Calu3 (cell line): ENCODE measurements at places on chromosomes 1 and 21. TPM values are rescaled to one million over a fixed set of nuclear protein-coding genes. Genes with fewer than 3 reads are reported as not detected.

DNA sequence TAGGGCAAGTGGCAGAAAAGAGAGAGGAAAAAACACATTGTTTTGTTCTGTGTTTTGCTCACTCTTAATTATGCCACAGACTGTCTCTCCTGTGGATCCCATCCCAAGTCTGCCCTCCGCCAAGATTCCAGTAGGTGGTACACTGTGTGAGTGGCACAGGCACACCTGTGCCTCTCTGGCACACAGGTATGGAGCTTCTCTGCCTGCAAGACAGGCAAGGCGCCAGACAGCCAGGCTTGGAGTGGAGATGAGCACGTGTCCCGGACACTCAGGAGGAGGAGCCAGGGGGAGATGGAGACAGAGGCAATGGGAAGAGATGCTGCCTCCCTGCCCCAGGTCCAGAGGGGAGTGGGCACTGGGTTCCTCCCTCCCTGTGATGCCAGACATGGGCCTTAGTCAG is 6.5 kb upstream of the GRIK3 start:
- no peak for DNase-seq

GRCh38 chr1:234281826-234282489 is 91.3 kb upstream of the COA6 start:
- DNase-seq, result no peak

GRCh38 chr1:156816561-156817328 is at the start of gene SH2D2A:
SH2D2A (minus strand) TSS chr1:156816848; CDS start chr1:156816708, 140 bp downstream.
- DNase-seq, result no peak

GRCh38 chr21:14382486-14382834 is 486 bp downstream of the HSPA13 start:
- peak; percentile 3 for DNase-seq

Gene PIK3C2B
- 24.4 and 33.9 TPM in 2 replicates for total RNA-seq

Gene LCA5L
- 1.7 and 2.0 TPM in 2 replicates for total RNA-seq

Gene UTS2
- not detected in 2 replicates for total RNA-seq

DNA sequence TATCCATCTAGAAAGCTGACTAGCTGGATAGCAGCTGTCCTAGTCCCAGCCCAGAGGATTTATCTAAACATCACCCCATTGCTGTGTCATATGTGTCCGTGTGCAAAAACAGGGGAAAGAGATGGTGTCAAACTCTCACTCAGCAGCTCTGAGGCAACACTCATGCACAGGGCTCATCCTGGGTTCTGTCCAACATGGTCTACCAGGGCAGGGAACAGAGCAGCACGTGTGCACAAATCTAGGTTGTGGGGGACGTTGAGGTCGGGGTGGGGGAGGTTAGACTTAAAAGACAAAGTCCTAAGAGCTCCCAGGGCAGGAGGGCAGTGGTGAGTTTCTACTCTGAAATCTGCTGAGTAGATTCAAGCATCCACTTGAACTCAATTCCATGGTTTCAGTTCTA is 16.2 kb downstream of the PI4KB start:
- DNase-seq, result no peak

DNA sequence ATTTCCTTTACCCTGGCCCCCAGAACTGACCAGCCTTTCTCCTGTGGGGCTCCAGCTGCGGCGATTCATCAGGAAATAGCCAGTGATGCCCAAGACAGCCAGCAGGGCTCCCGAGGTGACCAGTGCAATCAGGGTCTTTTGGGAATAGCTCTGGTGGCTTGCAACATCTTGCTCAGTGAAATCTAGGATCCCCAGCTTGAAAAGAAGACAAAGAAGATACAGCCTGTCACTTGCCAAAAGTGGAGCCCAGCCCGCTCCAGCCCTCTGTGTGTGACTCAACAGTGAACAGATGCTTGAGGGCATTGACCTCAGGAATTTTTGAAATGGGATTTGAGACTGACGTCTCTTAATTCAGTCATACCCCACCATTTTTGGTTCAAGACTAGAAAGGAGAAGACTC is 22.3 kb downstream of the CD34 start:
- DNase-seq, result no peak

Gene TAS1R1
- not detected in 2 replicates for total RNA-seq

Gene KMO
- total RNA-seq, result 0.85 TPM in 1 of 2 replicates, not detected in the other

Gene EPS8L3
- 46.6 and 68.6 TPM in 2 replicates for total RNA-seq

- no peak for DNase-seq
These were observed 38.5 kb upstream of the TDRD10 start for GRCh38 chr1:154463512-154463990.

DNA sequence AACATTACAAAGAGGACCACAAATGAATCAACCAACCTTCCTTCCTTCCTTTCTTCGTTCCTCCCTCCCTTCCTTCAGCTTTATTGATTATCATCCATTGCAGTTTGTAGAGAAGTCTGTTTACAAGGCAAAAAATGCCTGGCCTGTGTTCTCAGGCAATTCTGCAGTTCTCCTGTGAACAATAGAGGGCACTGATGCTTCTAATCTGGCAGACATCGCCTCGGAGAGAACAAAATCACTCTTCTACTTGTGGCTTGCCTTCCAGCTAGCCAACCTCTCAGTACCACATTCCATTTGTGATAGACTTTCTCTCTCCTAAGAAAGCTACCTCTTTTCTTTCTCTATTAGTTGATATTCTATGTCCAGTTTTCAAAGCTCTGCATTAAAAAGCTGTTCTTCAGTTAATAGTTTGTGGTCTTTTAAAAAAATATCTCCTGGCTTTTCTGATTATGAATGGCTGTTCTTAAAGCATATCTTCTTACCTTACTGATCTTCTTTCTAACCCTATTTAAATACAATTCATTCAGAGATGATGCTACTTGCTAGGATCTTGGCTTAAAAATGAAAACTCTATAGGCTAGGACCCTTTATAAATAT is 26.9 kb upstream of the ESRRG start:
- DNase-seq, result peak; percentile 29

- DNase-seq, result no peak
These were observed 17.8 kb upstream of the SLAMF1 start for GRCh38 chr1:160664573-160665051.

- no peak for DNase-seq
These were observed 194.6 kb downstream of the GREM2 start for GRCh38 chr1:240417317-240417716.

DNA sequence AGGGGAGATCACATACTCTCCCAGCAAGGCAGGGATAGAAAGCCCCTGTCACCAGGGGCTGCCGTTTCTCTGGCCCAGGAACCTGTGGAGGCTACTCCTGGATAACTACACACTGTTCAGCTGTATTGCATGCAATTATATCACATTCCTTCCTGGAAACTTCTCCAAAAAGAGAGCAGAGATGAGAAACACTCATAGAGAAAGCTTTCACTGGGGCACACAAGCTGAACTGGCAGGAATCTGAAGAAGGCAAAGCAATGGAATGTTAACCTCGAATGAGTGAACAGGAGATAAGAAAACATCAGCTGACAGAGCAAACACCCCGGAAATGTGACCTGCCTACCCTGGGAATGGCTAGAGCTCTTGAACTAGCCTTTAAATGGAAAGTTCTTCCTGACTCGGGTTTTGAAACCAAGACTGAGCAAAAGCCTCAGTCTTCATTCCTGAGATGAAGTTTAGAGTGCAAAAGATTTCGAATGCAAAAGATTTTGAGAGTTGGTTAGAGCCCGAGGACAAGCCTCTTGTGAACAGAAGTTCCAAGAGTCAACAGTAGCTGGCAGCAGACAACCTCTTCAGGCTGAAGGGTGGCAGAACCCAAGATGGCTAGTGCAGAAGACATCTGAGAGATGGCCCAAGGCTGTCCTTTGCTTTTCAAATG is 32.3 kb downstream of the CCN1 start:
- DNase-seq, result peak; percentile 58

DNA sequence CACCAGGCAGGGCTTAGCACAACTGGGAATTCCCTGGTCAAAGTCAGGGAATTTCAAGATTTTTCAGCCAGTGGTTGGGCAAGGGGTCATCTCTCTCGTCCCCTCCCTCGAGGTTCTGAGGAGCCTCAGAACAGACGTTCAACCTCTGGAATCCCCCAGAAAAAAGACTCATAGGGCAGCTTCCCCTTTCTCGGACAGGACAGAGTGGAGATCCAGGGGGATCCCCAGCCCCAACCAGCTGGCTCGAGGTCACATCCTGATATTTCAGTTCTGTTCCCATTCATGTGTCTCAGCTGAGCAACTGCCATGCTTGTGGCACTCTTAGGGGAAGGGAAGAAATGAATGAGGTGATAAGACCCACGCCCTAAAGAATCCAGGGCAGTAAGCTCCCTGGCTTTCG is 4.9 kb upstream of the LAD1 start:
- no peak for DNase-seq

DNA sequence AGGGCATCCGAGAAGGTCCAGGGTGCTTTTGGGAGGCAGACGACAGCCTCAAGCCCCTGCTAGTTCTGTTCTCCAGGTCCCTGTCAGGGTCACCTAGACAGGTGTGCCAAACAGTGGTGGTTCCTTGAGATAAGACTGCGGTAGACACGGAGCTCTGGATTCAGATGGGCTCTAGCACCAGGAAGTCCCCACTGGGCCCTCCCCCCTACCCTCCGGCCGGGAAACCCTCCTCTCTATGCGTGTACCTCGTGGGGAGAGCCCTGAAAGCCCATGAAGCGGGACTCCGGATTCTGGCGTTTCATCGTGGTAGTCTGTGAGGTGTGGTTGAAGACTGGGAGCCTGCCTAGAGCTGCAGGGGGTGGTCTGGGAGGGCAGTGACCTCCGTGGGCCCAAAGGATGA is 2.1 kb upstream of the KCNA2 start:
- no peak for DNase-seq

Gene PGLYRP4
- total RNA-seq, result 0.38 TPM in 1 of 2 replicates, not detected in the other

DNA sequence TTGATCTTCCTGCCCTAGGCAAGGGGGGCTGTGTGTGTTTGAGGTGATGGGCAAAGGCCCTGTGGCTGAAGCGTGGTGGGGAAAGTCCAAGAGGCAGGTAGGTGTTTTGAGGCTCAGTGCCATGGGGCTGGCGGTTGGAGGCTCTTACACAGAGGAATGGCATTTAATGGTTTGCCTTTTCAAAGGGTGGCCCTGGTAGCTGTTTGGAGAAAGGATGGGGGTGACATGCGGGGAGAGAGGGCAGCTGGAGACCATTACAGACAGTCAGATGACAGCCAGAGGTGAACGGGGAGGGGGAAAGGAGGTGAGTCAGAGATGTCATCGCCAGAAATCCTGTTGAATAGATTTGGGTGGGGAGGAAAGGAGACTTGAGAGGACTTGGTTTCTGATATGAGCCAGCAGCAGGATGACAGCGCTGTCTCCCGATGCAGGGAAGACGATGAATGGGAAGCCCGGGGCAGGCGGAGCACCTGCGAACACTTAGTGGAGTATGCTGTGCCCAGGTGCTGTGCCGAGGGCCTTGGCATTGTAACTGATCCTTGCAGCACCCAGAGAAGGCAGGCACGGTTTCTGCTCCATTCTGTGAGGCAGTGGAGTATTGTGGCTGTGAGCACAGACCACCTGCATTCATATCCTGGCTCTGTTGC is 56.3 kb downstream of the MAN1C1 start:
- no peak for DNase-seq

GRCh38 chr1:151858886-151859665 is 5.6 kb upstream of the THEM5 start:
- DNase-seq, result no peak

DNA sequence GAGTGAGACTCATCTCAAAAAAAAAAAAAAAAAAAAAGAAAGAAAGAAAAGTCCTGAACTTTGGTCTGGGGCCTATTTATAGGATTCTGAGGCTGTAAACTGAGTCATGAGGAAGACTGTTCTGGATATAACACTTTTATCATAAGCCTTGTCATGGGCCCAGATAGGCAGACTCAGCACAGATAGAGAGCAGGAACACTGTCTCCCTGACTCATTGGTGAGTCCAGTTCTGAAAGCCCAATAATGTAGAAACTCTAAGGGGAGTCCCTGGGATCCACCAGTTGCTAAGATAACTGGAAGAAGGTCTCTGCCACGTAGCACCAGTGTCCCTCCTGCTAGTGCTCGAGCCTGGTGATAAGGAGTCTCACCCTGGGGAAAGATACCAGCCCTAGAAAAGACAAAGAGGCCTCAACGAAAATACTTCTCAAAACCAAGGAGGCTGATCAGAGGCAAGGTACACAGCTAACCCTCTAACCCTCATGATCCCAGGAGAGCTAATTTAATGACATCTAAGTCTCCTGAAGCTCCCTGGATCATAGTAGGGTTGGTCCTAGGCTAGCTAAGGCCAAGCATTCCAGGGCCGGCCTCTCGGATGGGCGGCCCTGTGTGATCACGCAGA is 43.5 kb downstream of the LPAR3 start:
- DNase-seq, result no peak

DNA sequence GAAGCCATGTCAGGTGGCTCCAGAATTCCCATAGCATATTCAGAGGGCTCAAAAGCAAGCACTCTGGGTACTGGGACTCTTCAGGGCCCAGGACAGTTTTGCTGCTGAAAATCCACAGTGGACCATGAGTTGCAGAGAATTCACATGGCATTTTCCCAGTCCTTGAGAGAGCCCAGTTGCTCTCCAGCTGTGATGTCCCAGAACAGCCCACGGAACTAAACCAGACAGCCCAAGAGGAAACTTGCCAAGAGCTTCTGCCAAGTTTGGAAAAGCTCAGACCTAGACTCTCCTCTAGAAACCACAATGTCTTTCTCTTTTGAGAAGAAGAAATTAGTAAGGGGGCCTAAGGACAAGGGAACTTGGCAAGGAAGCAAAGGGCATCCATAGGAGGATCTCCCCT is 69.4 kb downstream of the RGS2 start:
- DNase-seq, result no peak

Gene C1orf116
- total RNA-seq, result 106 and 124 TPM in 2 replicates

DNA sequence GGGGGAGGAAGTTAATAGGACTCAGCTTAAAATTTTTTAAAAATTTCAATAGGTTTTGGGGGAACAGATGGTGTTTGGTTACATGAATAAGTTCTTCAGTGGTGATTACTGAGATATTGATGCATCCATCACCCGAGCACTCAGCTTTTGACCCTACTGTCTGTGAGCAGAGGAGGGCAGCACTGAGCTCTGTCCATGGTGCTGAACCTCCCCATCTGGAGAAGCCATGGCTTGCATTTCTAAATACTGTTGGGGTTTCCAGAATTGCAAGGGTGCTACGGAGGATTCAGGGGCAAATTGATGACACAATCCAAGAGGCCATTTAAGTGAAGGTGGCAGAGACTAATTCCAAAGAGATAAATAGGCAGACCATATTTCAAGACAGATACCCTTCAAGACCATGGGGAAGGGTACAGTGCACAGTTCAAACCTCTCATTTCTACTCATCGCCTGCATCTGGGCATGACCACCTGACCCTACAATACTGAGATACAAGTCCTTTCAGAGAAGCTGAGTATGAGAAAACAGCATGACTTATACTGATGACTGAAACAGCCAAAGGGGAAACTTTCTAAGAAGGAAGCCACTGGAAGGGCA is 17.2 kb downstream of the SYT2 start:
- DNase-seq, result peak; percentile 80

Gene LCE1B
- total RNA-seq, result not detected in 2 replicates

GRCh38 chr1:201409440-201409839 is 10.3 kb upstream of the LAD1 start:
- DNase-seq, result no peak

DNA sequence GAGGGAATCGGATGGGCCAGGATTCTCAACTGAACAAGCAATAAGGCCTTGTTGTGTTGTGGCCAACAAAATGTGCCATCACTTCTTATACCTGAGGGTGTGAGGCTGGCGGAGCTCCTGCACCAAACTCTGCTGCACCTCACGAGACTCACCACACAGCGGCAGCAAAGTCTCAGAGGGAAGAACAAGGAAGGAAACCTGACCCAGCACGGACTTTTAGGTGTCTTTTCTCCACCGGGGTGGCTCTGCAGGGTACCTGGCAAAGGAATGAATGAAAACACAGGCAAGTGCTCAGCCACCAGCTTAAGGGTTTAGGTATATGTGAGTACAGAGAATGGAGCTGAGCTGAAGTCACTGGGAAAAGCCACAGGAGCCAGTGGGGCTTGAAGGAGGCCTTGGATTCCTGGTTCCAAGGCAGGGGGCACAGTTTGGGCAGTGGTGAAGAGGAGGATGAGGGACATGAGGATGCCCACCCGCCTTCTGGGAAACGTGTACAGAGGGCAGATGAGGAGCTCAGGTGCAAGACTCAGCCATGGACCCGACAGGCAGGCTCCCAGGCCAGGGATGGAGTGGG is 31.1 kb upstream of the HSD3B1 start:
- peak; percentile 67 for DNase-seq
